ENCODE measurements at places on chromosomes 1 and 21.

- DNase-seq, result no peak
These were observed 20.1 kb downstream of the KIAA0040 start for GRCh38 chr1:175172503-175172902.

DNA sequence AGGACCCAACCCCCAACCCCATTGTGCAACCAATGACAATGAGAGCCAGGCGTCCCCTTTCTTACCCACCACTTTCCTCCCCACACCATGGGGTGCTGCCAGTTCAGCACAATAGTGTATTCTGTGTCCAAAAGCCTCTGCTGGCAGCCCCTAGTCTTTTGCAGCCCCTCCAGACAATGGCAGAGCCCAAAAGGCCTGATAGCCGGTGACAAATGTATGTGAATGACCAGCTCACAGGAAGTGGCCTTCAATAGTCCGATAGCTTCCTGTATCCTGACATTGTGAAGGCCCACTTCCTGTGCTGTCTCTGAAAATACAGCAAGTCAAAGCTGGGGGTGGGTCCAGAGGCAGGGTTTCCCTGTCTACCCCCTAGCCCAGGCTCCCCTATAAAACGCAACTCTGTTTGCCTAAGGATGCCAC, 16.6 kb downstream of the SMIM12 start:
- DNase-seq, result no peak

GRCh38 chr1:7617826-7618225, 153.3 kb upstream of the VAMP3 start:
- DNase-seq, result no peak

DNA sequence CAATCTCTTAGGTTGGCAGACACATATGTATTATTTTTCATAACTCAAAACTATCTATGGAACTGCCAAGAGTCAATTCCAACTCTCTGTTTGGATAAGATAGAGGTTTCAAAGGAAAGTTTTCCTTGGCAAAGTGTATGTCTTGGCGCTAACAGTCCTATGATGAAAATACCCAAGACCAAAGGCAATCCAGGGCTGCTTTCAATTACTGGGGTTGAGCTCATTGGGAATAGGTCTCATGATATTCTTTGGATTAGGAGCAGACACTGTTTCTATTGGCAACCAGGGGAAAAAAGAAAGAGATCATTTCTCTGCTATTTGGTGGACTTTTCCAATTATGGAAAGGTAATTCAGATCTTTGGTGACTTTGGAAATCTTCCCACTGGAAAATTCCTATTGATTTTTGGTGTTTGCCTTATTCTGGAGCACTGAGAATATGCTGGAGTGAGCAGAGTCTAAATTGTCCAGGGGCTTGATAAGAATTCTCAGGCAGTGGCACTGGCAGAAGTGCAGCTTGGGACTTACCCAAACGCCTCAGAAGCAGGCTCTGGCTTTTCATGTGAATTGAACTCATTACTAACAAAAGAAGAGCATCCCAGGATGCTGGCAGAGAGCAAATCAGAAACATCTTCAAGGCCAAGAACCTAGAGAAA, 20.4 kb upstream of the PLXNA2 start:
- DNase-seq, result no peak

DNA sequence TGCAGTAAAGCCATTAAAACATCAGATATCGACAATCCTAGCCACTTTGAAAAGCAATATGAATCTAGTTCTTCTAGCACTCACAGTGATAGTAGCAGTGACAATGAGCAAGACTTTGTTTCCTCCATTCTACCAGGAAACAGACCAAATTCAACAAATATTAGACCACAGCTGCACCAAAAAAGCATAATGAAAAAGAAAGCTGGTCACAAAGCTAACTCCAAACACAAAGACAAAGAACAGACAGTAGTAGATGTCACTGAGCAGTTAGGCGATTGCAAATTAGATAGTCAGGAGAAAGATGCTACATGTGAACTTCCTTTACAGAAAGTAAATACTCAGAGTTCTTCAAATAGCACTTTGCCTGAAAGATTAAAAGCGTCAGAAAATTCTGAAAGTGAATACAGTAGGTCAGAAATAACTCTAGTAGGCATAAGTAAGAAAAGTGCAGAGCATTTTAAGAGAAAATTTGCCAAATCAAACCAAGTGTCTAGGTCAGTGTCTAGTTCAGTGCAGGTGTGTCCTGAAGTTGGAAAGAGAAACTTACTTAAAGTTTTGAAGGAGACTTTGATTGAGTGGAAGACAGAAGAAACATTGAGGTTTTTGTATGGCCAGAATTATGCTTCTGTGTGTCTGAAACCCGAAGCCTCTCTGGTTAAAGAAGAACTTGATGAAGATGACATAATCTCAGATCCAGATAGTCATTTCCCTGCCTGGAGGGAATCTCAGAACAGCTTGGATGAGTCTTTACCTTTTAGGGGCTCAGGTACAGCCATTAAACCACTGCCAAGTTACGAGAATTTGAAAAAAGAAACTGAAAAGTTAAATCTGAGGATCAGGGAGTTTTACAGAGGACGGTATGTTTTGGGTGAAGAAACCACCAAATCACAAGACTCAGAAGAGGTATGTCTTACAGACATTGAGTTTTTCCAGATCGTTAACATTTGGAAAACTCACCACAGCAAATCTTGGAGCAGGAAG, 24.9 kb downstream of the RPAP2 start:
- DNase-seq, result no peak

- DNase-seq, result no peak
These were observed 33.5 kb downstream of the CSMD2 start for GRCh38 chr1:34131396-34132160.

DNA sequence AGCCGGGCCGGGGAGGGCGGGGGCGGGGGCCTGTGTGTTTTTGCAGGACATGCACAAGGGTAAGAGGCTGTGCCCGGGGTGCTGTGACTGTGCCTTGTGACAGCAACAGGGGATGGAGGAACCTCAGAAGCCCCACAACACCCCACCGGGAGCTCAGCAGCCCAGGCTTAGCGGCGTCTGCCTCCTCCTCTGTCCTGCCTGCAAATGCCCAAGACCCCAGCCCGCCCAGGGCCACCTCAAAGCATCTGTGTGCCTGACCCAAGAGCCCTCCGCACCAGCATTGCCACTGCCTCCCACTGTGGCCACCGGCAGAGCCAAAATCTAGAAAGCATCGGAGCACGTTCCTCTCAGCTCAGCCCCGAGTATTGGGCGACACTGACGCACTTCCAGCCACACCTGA, 2.7 kb upstream of the ACTRT2 start:
- no peak for DNase-seq

GRCh38 chr1:26081267-26082019, 14.0 kb upstream of the TRIM63 start:
- DNase-seq, result no peak

DNA sequence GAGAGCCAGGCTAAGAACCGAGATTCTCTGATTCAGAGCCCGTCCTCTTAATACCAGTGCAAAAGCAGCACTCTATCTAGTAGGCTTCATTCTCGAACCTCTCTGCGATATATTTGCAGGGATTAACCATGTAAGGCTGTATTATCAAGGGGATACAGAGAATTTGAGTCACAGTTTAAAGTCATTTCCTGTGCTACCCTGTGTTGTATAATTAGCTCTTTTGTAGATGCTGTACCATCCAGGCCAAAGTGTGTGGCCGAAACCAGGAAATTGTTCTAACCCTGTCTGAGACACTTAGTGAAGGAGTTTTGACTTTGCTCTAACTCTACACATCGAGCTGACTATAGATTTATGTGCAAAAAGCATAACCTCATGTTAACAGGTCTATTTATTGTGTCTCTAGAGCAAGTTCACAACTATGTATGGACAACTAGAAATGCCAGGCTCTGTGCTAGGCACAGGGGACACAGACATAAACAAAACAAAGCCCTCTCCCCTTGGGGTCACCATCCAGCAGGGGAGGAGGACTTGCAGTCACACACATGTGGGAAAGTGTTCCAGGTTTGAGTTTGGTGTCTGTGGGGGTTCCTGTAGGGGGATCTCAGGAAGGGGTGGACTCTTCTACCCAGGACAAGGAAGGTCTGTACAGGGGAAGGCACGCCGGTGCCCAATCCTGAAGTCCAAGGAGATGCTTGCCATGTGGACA, 182.2 kb downstream of the DHRS3 start:
- DNase-seq, result no peak

DNA sequence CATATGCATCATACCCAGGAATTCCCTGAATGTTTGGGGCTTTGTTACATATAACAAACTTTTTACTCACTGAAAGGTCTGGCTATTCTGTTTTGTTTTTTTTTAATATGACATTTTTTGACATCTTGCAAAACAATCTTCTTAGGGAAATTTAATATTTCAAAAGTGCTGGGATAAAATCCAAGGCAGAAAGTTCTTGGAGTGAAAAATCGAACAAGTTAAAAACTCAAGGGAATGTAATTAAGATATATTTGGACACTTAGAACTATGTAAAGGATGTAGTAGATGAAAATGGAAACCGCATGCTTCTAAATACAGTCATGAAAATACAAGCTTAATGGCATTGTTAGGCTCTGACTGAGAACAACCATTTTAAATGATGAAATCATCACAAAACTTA, 8.6 kb downstream of the CHODL start:
- DNase-seq, result no peak

All from stimulated activated CD4-positive, alpha-beta T cell treated with anti-CD3 and anti-CD28 coated beads, Interleukin-15, amount 100 ng/mL, for 1 hour (primary cell).